ENCODE measurements at places on chromosomes 5 and 9.
A peak's percentile ranks its signal among the peaks of the same experiment; 100 is the strongest.

GRCh38 chr5:158390577-158390976 is 531.6 kb upstream of the CLINT1 start:
- DNase-seq: no peak

DNA sequence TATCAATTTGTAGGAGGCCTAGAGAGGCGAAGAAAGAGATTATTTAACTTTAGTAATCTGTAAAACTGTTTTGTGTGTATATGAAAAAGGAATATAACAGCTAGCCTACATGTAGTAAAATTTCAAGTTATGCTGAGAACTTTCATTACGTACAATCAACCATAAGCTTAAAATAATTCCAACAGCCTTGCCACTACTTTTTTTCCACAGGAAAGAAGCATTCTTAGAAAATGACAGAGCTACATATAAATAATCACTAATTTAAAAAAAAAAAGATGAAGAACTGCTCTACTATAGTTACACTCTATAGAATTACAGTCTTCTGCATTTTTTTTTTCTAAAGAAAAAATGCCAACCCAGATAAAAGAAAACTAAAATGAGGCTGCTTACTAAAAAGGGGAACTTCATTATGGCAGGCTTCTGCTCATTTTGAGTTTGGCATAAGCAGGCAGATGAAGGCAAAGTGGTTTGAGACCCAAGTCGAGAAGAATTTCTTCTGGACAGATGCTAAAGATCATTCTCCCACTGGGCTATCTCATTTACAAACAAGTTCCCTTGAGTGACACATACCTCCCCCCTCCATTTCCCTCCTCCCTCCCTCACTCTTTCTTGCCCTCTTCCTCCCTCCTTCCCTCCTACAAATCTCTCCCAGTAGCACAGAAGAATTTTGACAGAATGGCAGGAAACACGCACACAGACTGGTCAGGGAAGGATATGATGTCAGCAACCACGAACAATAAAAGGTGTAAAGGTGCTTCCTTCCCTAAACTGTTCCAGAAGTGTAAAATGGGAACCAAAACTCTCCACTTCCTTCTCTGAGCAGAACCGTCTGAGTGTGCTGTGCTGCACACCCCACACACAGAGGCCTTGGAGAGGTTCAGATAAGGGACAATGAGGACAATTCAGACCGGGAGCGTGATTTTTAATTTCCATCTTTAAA is 56.1 kb downstream of the MEF2C start:
- no peak for DNase-seq

- no peak for DNase-seq
Observed at GRCh38 chr5:135221696-135222095, 177.3 kb downstream of the MACROH2A1 start.

DNA sequence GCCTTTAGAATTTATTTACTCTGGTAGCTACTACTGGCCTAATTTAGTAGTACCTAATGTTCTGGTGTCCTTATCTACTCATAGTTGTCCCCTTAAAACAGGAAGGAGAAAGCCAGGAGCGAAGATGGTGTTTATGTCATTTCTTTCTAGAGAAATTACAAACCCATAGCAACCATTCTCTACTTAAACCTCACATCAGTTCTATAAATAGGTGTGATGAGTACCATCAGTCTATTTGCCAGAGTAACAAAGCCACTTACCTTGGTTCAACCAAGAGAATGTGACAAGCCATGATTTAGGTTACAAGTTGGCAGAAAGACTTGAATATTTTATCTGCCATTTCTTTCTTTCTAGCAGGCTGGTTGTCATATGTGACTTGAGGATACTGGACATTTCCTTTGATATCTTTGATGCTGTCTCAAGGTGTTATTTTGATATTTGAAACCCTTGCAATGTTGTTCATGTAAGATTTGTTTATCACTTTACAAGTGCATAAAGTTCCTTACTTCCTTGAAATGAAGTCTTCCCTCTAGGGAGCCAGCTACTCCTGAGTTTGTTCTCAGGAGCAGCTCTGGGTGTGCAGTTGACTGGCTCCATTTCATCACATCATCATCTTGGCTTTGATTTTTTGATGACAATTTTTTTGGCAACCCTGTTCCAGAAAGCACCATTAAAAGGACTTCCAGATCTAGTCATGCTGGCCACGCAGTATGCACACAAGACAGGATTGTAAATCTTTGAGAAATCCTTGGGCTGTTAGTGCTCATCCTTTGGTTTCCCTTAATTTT is 286.8 kb downstream of the ARHGAP26 start:
- DNase-seq: no peak

GRCh38 chr9:35522700-35523099 is 32.8 kb downstream of the RUSC2 start:
- no peak for DNase-seq

DNA sequence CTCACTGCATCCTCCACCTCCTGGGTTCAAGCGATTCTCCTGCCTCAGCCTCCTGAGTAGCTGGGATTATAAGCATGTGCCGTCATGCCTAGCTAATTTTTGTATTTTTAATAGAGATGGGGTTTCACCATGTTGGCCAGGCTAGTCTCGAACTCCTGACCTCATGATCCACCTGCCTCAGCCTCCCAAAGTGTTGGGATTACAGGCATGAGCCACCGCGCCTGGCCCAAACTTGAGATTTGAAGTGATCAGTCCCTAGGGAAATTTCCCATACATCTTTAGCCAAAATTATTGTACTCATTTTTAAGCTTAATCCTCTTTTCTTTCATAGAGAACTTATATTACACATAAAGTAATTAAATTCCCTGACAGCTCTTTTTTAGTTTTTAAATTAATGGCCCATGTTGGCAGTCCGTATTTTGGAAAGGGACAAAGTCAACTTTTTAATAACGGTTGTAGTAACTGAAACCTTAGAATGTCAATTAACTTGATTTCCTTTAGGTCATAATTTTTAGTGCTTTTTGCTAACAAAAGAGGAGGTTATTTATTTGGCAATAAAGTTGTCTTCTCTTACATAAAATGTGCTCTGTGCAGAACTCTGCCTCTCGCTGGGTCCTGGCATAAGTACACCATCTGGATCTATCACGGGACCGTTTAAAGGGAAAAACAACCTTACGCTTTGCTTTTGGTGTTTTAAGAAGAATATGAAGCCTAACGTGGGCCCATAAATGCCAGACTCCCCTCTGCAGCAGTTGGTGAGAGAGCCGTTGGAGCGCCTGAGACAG is 142.3 kb upstream of the OTULINL start:
- no peak for DNase-seq

GRCh38 chr9:16039988-16040761 is 487.3 kb downstream of the CCDC171 start:
- no peak for DNase-seq

- DNase-seq: no peak
Observed at GRCh38 chr9:133117271-133118178, 3.5 kb downstream of the RALGDS start.

DNA sequence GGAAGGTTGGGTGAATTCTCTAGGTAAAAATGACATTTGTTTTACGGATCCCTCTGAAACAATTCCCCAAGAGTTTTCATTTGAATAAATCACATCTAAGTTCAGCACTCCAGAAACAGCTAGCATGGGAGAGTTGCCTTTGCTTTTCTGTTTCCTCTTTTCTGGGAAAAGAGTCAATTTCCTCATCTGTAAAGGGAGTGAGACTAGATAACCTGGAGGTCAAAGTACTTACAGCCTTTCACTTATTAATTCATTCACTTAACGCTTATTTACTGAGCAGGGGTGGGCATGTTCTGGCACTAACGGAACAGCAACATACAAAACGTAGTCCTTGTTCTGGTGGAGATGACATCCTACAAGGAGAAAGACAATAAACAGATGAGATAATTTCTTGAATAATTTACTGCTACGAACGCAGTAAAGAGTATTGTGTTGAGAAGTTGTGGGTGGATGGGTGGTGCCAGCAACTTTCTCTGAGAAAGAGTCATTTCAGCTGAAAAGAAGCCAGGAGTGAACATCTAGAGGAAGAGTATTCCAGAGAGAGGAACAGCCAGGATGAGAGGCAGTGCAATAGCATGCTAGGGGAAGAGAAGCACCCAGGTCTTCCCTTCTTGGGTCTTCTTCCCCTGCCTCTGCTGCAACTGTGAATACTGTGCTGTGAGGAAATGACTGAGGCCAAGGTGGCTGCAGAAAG is 335.6 kb downstream of the ZSWIM6 start:
- no peak for DNase-seq

DNA sequence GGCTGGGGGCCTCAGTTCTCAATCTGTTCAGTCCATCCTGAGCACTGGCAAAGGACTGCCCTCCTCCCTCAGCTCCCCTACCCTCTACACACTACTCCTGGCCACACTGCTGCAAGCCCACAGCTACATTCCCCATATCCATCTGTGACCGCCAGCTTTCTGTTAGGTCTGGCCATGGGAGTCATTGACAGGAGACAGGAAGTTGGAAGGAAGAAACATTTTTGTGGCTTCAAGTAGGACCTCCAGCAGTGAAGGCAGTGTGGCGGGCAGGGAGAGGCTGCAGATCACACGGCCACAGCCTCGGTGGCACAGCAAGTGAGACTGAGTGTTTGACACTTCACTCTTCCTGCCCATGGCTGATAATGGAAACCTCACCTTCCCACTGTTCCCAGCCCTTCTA is 55.9 kb downstream of the SECISBP2 start:
- no peak for DNase-seq

- no peak for DNase-seq
Observed at GRCh38 chr5:174503461-174504265, 220.7 kb upstream of the MSX2 start.

DNA sequence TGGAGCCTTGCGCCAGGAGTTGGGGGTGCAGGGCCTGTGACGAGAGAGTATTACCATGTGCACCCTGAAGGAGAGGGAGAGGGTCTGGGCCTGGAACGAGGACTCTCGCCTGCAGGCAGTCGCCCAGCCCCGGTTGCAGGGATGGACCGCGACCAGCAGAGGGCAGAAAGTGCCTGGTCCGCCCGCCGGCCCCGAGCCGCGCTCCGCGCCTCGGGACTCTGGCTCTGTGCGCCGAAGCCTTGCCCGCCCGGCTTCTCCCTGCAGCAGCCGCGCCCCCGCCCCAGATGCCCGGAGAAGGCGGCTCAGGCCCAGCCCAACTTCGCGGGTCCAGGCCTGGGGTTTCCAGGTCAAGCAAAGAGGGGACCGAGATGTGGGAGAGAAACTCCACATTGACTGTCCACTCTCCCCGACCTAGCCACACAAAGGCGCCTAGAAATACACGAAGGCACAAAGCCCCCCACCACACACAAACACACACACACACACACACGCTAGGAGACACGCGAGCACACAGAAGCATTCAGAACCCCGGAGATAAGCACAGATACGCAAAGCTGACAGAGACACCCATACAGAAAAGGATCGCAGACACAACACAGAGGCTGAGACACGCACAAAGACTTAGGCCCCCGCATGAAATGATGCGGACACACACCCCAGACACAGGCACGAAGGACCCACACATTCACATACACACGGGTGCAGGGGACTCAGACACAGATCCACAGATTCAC is 2.0 kb upstream of the LMX1B start:
- peak; percentile 74 for DNase-seq

DNA sequence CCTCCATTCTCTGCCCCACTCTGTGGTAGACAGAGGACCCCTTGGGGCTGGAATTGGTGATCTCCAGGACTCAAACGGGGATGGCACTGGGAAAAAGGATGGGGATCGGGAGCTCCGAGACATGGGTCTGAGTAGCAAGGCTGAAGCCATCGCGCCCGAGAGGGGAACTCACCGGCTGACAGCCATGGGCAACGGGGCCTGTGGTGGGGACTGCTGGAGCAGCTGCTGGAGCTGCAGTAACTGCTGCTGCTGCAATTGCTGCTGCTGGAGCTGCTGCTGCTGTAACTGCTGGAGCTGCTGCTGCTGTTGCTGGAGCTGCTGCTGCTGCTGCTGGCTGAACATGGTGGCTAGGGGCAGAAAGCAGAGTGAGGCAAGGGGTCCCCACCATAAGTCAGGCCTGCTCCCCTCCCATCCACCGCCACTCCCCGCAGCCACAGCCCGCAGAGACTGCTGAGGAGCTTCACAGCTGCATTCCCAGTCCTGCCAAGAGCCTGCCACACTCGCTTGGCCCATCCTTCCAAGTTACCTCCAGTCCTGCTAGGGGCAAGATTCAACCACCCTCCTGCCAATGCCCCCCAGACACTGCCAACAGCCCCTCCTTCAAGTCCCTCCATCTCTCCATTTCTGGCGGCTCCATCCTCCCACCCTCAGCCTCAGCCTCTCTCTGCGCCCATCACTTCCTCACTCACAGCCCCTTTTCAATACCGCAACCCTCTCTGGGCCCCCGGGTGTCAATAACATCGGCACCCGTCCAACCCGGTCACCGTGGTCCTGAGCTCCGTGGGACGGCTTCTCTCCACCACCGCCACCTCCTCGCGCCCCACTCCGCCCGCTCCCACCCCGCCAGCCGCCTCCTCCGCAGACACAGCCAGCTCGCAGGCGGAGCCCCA is 611 bp downstream of the CIZ1 start:
- DNase-seq: no peak

GRCh38 chr9:70615464-70616138 is 201.1 kb upstream of the KLF9 start:
- DNase-seq: no peak

DNA sequence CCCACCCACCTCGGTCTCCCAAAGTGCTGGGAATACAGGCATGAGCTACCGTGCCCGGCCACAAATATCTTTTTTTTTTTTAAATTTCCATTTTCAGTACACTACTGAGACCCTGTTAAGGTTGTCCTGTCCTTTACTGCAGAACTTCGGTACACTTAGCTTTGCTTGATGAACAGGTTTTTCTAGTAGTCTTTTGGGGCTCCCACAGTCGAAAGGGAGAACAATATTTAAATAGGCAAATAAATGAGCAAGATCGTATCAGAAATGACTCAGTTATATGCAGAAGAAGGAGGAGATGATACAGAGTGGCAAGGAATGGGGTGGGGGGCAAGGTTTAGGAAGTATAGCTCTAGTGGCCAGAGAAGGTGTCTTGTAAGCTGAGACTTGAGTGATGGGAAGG is 52.7 kb downstream of the MSX2 start:
- DNase-seq: no peak

DNA sequence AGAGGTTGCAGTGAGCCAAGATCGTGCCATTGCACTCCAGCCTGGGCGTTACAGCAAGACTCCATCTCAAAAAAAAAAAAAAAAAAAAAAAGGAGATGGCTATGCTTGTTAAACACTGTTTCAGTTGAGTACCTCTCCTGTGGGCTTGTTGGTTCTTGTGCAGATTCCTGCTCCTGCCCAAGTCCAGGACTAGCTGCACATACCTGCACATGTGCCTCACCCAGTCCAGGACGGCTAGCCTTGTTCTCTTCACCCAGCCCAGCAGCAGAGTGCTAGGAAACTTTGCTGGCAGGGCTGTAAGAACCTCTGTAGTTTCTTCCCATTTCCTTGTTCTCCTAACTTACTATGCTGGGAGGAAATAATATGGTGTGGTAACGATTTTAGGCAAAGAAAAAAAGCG is 234.1 kb upstream of the DMRT1 start:
- DNase-seq: no peak

DNA sequence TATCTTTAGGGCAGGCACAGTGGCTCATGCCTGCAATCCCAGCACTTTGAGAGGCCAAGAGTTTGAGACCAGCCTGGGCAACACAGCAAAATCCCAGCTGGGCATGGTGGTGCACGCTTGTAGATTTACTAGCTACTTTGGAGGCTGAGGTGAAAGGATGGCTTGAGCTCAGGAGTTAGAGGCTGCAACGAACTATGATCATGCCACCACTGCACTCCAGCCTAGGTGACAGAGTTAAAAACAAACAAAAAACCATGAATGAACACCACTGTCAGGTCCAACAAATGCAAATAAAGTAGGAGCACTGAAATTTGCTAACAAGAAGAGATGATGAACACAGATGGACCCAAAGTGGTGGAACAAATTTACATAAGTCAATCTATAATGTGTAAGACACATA is 4.9 kb downstream of the PTBP3 start:
- no peak for DNase-seq

GRCh38 chr5:129163810-129164378 is 69.3 kb downstream of the ISOC1 start:
- no peak for DNase-seq

All from stimulated activated CD4-positive, alpha-beta T cell treated with anti-CD3 and anti-CD28 coated beads, Interleukin-12 subunit alpha, Interleukin-12 subunit beta, amount 100 ng/mL, for 4 hours (primary cell).